NCI-H1092 treated with DMSO at 0.1 percent for 48 hours (cell line): ENCODE measurements at places on chromosomes 12 and 14.

DNA sequence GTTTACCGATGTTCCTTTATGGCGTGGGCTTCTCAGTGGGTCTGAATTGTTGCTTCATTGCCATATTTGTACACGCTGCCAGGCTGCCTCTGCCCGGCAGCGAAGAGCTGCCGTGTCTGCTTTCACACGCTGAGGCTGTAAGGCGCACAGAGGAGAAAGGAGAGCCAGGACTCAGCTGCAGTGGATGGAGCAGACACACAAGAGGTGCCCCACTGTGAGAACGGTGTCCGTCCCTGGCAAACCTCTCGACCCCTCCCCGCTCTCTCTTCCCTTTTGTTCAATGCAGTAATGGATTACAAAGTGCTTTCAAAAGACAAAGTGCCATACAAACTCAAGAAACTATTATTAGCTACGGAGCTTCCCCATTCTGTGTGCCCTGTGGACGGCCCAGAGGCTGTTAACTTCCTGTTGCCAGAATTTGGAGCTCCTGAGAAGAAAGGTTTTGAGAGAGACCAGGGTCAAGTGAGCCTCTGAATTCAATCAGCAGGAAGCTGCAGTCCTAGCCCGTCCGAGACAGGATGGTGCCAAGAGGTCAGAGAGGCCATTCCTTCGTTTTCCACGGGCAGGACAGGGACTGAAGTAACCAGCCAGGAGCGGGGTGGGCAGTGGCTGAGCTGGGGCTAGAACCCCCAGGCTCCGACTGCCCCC, 15.8 kb downstream of the CCND2 start:
- no peak for DNase-seq

GRCh38 chr14:91998667-91999570, 40.9 kb downstream of the TRIP11 start:
- DNase-seq: no peak

DNA sequence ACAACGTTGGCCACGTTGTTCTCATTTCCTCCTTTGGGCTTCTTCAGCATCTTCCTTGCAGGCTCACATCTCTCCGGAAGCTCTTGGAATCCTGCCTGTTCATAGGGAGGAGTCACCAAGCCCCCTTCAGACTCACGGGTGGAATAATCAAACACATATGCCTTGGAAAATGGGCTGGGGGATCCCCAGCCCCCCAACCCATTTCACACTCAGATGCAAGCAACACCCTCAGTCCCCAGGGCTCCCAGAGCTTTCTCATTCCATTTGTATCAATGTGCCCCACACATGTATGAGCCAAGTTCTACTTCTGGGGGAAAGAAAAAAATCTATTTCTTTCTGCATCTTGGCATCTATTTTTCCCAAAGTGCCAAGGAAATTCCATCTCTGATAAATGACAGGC, 33.1 kb downstream of the WSCD2 start:
- DNase-seq: no peak

DNA sequence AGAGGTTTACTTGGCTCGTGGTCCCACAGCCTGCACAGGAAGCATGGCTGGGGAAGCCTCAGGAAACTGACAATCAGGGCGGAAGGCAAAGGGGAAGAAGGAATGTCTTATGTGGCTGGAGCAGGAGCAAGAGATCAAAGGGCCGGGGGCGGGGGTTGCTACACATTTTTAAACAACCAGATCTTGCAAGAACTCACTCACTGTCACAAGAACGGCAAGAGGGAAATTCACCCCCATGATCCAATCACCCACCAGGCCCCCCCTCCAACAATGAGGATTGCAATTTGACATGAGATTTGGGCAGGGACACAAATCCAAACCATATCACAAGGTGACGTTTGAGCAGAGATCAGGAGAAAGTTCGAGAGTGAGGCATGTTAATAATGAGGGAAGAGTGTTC, 163.7 kb upstream of the RPH3A start:
- no peak for DNase-seq

- DNase-seq: no peak
Measured at GRCh38 chr14:70721542-70721941, 79.8 kb downstream of the TTC9 start.

DNA sequence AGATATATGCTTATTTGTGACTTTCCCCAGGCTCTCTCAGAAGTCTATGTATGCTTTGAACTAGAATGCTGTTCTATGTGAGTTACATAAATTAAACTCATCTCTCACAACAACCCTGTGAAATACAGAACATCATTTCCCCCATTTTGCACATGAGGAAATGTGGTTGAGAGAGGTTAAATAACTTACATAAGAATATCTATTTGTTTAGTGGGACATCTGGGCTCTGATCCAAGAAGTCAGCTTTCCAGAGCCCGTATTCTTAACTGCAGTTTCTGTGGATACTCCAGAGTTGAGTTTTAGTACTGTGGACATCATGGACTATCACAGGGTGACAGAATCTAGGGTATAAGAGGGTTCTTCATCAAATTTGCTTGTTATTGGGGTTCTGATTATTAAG, 242.5 kb upstream of the ARHGAP5 start:
- DNase-seq: no peak

GRCh38 chr12:103530307-103531066, 34.7 kb upstream of the C12orf42 start:
- no peak for DNase-seq

- DNase-seq: no peak
Measured at GRCh38 chr12:22874151-22874550, 249.2 kb downstream of the ETNK1 start.

GRCh38 chr14:30193845-30194501, 266.3 kb upstream of the PRKD1 start:
- DNase-seq: no peak

DNA sequence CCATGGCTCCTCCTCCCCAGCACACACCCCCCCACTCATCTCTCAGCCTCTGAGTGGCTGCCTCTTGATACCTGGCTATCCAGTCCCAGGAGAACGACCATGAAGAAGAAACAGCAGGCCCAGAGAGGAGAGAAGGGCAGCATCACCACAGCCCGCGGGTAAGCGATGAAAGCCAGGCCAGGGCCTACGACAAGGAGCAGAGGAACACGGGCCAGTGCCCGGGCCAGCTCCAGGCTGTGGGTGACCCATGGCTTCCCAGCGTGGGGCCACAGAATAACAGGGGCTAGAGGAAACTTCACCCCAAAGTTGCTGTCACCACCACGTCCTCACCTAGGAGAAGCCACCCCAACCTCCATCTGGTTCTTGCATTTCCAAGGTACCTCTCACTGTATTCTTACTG, 10.4 kb upstream of the SLC6A12 start:
- no peak for DNase-seq

- peak; percentile 90 for DNase-seq
Measured at GRCh38 chr12:5648692-5649359, 216.9 kb downstream of the NTF3 start.

GRCh38 chr12:117908411-117908810, 60.4 kb downstream of the KSR2 start:
- DNase-seq: no peak

DNA sequence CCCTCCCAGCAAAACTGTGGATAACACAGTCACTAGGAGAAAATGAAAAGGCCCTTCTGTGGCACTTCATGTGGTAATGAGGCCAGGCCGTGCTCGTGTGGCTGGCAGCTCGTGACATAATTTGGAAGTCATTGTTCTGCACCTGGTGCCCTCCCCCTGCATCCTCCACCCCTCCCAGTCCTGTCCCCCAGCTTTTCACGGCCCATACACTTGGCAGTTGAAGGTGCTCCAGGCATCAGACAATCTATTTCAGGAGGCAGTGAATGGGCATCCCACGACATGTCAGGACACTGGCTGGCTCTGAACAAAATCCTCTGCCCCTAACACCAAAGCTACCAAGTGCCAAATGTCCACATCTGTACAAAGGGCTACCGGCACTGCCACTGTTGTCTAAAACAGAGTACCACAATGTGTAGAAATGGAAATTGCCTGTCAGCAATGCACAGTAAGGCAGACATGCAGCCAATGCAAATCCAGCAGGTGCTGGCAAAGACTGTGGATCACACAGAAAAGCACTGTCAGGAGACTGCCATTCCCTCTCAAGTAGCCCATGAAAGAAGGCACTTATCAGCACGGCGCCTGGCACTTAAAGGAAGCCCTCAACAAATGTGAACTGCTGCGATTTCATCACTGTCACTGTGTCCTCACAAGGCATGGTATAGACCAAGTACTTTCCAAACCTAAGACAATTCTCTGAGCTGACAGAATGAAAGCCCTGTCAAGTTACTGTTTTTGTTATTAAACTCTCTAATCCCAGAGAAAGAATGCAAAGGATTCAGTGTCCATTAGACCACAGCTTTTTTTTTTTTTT, 39.1 kb downstream of the CORO1C start:
- peak; percentile 96 for DNase-seq

- DNase-seq: no peak
Measured at GRCh38 chr12:4323396-4323795, 2.4 kb downstream of the TIGAR start.

DNA sequence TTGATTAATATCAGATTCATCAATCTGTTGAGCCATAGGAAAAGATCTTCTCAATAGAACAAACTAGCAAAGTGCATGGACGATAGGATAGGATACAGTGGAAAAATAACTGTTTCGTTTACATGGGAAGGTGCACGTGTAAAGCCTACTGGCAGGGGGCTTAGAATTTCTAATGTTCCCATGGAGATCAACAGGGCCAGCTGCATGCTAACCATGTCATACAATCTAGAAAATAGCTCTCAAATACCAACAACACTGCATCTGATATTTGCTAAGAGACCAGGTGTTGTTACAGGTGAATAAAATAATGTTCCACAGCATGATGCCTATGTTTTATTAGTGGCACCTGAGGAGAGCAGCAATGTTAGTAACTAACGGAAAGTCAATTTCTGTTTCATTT, 72.5 kb downstream of the ACSS3 start:
- peak; percentile 91 for DNase-seq

- no peak for DNase-seq
Measured at GRCh38 chr12:102735104-102735503, 181.9 kb downstream of the PAH start.

GRCh38 chr12:108231109-108231905, 102.2 kb downstream of the WSCD2 start:
- DNase-seq: no peak

DNA sequence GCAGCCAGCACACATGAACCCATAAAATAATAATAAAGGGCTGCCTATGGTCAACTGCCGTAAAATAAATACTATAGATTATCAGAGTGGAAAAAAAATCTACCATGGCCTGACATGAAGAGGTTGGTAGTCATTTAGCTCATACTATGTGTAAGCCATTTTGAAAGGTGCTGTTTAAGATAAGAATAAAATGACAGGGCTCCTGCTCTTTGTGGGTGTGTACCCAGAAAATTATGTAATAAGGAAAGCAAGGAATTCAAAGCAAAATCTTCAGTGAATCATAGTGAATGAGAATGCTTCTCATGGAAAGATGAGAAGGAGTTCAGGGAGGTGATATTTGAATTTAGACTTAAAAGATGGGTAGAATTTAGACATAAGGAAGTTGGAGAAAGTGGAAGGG, 42.9 kb upstream of the PPM1H start:
- no peak for DNase-seq

- DNase-seq: peak; percentile 54
Measured at GRCh38 chr14:30108975-30109700, 181.5 kb upstream of the PRKD1 start.

DNA sequence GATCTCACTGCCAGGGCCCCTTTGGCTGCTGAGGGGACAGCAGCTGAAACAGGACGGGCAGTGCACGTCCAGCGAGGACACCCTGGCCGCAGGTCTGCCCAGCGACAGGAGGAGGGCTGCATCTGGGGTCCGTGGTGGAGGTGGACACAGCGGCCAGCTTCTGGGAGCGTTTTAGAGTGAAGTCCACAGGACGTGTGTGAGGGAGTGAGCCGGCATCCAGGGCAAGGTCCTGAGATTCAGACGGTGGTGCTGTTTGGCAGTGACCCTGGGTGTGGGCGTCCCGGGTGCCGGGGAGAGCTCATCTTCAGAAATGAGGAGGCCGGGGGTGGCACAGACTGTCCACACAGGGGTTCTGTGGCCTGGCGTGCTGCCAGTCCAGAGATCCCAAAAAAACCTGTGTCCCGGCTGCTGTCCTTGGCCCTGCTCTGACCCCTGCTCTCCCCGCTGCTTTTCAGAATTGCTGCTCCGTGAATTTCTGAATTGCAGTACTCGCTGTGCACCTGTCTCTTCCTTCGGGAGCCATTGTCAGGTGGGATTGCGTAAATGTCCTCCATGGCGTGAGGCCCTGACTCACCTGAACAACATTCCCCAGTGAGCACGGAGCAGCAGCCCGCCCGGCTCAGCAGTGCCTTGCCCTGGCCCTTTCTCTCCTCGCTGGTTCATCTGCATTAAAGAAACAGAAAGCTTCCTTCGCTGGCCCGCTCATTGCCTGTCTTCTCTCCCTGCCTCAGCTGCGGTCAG, 183.5 kb upstream of the C14orf180 start:
- no peak for DNase-seq

GRCh38 chr14:46063872-46064271, 587.7 kb downstream of the RPL10L start:
- DNase-seq: no peak

DNA sequence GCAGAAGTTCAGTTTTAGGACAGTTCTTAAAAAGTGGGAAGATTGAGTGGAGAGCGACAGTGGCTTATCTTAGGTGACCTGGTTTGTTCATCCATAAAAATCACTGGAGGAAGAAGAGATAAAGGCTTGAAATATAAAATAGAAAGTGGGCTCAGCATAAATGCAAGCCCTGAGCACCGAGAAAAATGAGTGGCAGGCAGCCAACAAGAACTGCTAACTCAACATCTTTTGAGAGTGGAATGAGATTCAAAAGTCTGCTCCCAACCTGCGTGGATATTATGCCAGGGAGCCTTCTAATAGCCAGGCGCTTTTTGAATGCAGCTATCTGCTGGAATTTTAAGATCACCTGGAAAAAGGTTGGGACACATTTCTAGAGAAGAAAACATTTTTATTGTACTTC, 666.5 kb downstream of the FLRT2 start:
- DNase-seq: no peak

DNA sequence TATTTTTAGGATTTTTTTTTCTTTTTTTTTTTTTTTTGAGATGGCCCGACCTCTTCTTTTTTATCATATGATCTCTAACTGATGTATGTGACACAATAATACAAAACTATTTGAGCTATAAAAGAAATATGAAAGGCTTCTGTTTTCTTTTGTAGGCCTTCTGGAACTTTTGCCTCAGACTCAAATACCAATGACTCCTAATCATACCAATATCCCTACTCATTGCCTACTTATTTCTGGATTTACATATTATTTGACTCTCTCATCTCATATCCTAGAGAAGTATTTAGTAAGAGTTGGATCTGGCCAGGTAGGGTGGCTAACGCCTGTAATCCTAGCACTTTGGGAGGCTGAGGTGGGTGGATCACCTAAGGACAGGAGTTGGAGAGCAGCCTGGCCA, 12.7 kb upstream of the WDR89 start:
- DNase-seq: no peak
